Ureter (tissue), 1 donor: ENCODE measurements at places on chromosomes 7 and 10.

DNA sequence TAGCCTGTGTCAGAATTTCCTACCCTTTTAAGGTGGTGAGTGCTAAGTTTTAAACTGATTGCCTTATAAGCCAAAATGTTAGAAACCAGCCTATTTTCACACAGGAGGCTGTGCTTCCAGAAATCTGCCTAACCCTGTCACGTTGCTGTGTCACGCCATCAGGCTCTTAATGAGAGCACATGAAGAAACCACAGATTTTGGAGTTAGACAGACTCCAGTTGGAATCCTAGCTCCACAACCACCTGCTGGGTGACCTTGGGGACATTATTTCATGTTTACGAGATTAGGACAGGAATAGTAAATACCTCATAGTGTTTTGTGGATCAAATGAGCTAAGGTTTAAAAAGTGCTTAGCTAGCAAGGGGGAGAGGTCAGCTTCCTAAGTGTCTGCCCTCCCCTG lies 321.8 kb downstream of the DPP6 start:
- DNase-seq = no peak

DNA sequence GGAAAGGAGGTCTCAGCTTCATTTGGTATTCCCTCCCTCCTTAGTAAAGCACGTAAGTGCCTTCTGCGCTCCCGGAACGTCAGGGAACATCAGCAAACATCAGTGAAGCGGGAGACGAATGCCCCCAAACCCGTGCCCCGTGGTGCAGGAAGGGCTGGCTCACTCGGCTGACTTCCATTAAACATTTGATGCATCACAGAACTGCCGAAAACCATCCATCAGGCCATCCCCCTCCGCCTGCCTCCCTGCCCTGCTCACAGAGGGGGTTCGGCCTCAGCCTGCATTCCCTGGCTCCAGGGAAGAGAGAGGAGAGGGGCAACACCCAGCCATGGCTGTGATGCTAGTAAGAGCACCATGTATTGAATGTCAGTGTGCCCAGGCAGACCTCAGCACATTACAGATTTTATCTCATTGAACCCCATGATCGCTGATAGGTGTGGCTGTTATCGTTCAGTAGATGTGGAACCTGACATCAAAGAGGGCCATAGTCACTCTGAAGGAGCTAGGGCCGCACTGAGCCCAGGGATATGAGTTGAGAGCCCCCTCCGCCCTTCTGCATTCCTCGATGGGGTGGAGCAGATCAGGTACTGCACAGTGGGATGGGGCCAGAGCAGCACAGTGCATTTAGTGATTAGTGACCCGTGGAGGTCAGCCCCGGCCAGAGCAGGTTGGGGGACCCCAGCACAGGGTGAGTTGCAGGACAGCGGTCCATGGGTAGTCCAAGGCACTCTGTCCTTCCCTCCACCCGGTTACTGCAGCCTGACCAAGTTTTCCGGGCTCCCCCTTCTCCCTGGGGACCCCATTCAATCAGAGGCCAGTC lies 146.4 kb downstream of the RPS24 start:
- no peak for DNase-seq

- no peak for DNase-seq
These were observed 11.6 kb upstream of the SNX10 start for GRCh38 chr7:26280097-26280496.

DNA sequence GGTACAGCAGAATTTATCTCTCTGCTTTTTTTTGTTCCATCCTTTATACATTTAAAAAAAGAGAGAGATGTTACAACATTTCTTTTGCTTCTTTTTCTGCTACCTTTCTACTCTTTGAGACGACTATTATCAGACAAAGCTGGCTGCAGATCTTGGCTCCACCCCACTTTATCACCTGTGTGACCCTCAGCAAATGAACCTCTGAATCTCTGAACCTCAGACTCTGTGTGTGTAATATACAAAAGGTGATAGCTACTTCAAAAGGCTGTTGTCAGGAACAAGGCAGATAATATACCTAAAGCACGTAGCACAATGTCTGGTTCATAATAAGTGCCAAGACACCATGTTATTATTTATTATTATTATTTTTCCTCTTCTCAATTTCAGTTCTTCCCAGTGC lies 32.6 kb upstream of the UBE2D1 start:
- DNase-seq = no peak
